SK-N-SH (cell line): ENCODE measurements at places on chromosomes 1 and 21. TPM values are rescaled to one million over a fixed set of nuclear protein-coding genes. Genes with fewer than 3 reads are reported as not detected.
A peak's percentile ranks its signal among the peaks of the same experiment; 100 is the strongest.

DYNLT4 gene
- 0.37 and 0.61 TPM in 2 replicates for polyA plus RNA-seq

TSHB gene
- not detected in 2 replicates for polyA plus RNA-seq

S100A4 gene
- 24.6 and 25.4 TPM in 2 replicates for polyA plus RNA-seq

DNA sequence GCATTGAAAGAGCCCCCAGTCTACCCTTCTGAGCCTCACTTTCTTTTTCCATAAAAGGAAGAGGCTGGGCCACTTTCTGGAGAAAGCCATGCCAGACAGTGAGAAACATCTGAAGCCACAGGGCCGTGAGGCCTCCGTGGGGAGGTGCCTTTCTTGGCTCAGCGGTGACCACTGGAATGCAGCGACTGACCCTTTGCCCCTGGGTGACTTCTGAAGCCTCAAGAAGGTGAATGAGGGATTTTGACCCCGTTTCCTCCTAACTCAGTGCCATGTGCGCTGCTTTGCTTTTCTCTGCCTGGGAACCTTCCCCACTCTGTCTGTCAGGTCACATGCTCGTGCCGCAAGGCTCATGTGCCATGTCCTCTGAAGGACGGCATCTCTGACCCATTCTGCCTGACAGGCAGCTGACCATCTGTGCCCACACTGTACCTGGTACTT lies 44.7 kb upstream of the A3GALT2 start:
- H3K27me3 ChIP-seq, result no peaks in the 10 kb centered on the region
- no peak overlapping the region for H3K27ac ChIP-seq
- no peaks in the 10 kb centered on the region for H3K36me3 ChIP-seq
- no peak for DNase-seq

DNA sequence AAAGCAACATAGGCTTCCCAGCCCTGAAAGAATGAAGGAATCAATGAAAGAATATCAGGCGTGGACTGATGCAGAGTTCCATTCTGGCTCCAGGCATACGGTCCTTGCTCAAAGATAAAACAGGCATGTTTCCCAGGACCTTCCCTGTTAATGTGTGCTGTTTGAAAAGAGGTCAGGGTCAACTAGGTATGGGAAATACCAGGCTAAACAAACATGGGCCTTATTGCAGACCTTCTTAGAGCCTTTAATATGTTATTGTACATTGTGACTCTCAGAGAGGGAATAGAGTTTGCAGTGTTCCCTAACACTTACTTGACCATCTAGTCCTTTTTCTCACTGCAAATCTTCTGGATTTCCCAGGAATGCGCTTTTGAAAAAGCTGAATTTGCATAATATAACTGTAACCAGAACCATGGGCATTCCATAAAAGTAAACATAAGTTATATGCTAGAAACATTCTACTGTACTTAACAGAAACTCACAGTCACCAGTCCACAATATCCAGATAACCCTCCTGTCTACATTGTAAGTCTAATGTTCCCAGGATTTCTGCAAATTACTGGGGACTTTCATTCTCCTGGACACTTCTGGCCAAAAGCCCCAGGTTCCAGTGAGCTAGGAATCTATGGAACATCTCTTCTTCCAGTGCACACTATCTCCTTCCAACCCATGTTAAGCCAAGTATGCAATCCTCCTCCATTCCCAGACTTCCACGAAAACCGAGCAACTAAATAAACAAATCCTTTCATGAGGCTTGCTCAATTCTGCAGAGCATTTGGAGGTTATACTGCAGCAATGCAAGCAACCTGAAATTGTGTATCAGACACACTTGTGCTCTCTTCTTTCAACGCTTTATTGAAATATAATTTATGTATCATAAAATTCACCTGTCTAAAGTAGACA lies 486.6 kb downstream of the SETD4 start:
- no peaks in the 10 kb centered on the region for H3K27me3 ChIP-seq
- no peaks in the 10 kb centered on the region for H3K36me3 ChIP-seq
- no peaks in the 10 kb centered on the region for H3K4me1 ChIP-seq
- no peak for DNase-seq
- H3K27ac ChIP-seq, result no peak overlapping the region
- no peak overlapping the region for H3K4me3 ChIP-seq

- H3K27me3 ChIP-seq, result no peaks in the 10 kb centered on the region
- no peak for DNase-seq
- H3K27ac ChIP-seq, result peak overlapping the region; percentile 50
- H3K36me3 ChIP-seq, result no peaks in the 10 kb centered on the region
- peaks cover 32% of the 10 kb centered on the region; the same call in 1 of the 2 replicates for H3K4me1 ChIP-seq
- H3K4me3 ChIP-seq, result no peak overlapping the region
Observed at GRCh38 chr1:31812158-31812829, 3.5 kb downstream of the SPOCD1 start.

DNA sequence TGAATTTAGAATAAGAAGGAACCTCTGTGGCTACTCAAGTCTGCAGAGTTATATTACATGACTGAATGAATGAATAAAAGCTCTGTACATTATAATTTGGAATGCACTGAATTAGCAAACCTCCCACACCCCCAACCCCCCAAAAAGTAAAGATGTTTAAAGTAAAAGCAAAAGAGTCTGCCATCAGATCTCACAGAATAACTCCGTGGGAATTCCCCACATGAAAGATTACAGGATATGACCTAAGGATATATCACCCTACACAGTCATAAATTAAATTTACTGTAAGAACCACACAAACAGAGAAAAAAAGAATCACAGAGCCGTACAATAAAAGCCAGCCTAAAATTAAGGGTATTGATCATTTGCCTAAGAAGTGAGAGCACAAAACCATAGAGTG lies 587.3 kb downstream of the PTPRC start:
- H3K27me3 ChIP-seq, result no peaks in the 10 kb centered on the region
- DNase-seq, result no peak
- H3K27ac ChIP-seq, result peak overlapping the region; percentile 84
- H3K36me3 ChIP-seq, result no peaks in the 10 kb centered on the region

KCNN3 gene
- 0.10 and 0.16 TPM in 2 replicates for polyA plus RNA-seq

GRCh38 chr1:37667023-37667671 lies 25.2 kb upstream of the CDCA8 start:
- no peak overlapping the region for H3K27ac ChIP-seq
- peak; percentile 65 for DNase-seq
- H3K4me1 ChIP-seq, result no peaks in the 10 kb centered on the region
- 0 out of 2 replicates have a peak, but pooled peaks cover 13% of the 10 kb centered on the region for H3K27me3 ChIP-seq
